ENCODE measurements at places on chromosomes 3 and 15.

- no peak for DNase-seq
Measured at GRCh38 chr3:55180161-55180560, 252.3 kb upstream of the LRTM1 start.

DNA sequence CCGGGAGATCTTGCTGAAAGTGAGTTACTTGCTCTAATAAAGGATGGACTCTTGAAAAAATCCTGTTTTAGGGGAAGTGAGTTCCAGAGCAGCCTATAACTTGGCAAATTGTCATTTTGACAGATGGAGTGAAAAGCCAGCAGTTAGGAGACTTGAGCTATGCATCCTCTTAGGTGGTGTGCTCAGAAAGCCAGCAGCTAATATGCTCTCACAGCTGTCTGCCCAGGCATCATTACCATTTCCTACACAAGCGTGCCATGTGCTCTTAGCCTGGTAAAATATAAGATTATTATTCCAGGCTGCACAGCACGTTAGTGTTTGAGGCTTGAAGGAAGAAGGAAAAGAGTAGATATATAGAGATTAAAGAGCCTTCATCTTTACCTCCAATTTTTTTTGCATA lies 151.0 kb downstream of the CHL1 start:
- DNase-seq: no peak

- no peak for DNase-seq
Measured at GRCh38 chr15:20353966-20354883, 187.4 kb downstream of the GOLGA6L6 start.

GRCh38 chr3:112782491-112782890 lies 64.2 kb downstream of the CD200R1L start:
- DNase-seq: no peak

DNA sequence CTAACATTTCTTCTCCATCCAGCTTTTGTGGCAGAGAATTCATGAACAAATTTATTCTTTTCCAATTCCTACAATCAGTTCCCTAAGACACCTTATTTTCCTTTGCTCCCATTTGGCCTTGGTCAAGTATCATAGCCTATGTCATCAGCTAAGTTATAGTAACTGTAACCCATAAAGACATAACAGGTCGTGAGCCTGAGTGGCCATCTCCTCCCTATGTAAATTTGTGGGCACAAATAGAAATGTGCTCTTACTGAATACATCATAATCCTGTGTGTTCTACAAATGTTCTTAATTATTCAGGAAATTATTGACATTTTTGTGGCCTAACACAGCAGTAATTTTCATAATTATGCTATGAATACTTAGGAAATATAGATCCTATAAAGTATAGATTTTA lies 108.9 kb upstream of the ZNF717 start:
- DNase-seq: no peak

- DNase-seq: no peak
Measured at GRCh38 chr15:100852630-100853029, 27.0 kb upstream of the ALDH1A3 start.

DNA sequence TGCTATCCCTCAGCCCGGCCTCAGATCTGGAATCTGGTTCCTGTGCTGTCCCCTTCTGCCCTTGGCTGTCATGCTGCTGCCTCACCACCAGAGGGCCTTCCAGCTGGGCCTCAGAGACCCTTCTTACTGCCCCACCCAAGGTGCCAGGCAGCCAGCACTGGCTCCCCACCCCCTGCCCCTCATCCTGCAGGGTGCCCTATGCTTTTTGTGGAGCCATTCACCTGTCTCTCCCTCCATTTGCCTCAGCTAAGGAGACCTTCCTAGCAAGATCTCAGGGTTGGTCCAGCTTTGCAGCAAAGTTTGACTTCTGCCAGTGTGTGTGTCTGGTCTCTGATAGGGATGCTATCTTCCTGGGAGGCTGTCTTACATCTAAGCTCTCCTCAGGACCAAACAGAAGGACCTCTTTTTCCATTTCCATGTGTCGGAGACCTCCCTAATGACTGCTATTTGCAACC lies 1.9 kb upstream of the VWA5B2 start:
- no peak for DNase-seq

GRCh38 chr3:138408751-138409570 lies 25.5 kb upstream of the ESYT3 start:
- DNase-seq: no peak

GRCh38 chr15:70589221-70589620 lies 174.1 kb downstream of the UACA start:
- no peak for DNase-seq

- no peak for DNase-seq
Measured at GRCh38 chr3:123871946-123872345, 12.2 kb downstream of the MYLK start.

- DNase-seq: no peak
Measured at GRCh38 chr3:37833302-37834186, 28.1 kb upstream of the CTDSPL start.

- DNase-seq: no peak
Measured at GRCh38 chr15:42688301-42688700, 48.6 kb downstream of the CDAN1 start.

DNA sequence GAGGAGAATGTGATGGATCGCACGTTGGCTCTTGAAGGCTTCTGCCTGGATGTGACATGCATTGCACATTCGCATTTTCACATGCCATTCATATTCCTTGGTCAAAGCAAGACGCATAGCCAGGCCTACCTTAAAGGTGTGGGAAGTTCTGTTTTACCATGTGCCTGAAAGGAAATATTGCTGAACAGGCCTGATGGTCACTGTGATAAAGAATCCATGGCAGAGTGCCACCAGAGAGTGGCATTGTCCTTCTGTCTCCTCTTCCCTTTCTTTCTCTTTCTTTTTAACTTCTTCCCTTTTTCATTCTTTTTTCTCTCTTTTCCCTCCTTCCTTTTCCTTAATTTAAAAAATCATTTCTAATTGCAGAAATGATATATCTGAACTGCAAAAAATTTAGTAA lies 15.9 kb upstream of the MITF start:
- no peak for DNase-seq

GRCh38 chr3:194035406-194036138 lies 100.4 kb upstream of the HES1 start:
- no peak for DNase-seq

GRCh38 chr3:59567661-59568060 lies 517.8 kb upstream of the CFAP20DC start:
- DNase-seq: no peak

DNA sequence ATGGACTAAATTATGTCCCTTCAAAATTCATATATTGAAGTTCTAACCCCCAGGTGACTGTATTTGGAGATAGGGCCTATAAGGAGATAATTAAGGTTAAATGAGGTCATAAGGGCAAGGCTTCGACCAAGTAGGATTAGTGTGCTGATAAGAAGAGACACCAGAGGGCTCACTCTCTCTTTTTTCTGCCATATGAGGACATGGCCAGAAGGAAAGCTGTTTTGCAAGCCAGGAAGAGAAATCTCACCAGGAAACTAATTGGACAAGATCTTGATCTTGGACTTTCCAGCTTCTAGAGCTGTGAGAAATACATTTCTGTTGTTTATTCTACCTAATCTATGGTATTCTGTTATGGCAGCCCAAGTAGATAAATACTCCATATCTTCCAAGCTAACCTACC lies 503.6 kb upstream of the NAALADL2 start:
- peak; percentile 31 for DNase-seq

GRCh38 chr15:41331833-41332193 lies 578 bp downstream of the OIP5 start:
- peak; percentile 53 for DNase-seq

GRCh38 chr3:40745381-40746106 lies 220.8 kb downstream of the ZNF621 start:
- no peak for DNase-seq

- DNase-seq: peak; percentile 6
Measured at GRCh38 chr3:153970741-153971347, 150.3 kb upstream of the ARHGEF26 start.

- no peak for DNase-seq
Measured at GRCh38 chr3:173019378-173019777, 121.7 kb downstream of the SPATA16 start.

- DNase-seq: no peak
Measured at GRCh38 chr3:175659670-175660350, 800.7 kb downstream of the NAALADL2 start.

DNA sequence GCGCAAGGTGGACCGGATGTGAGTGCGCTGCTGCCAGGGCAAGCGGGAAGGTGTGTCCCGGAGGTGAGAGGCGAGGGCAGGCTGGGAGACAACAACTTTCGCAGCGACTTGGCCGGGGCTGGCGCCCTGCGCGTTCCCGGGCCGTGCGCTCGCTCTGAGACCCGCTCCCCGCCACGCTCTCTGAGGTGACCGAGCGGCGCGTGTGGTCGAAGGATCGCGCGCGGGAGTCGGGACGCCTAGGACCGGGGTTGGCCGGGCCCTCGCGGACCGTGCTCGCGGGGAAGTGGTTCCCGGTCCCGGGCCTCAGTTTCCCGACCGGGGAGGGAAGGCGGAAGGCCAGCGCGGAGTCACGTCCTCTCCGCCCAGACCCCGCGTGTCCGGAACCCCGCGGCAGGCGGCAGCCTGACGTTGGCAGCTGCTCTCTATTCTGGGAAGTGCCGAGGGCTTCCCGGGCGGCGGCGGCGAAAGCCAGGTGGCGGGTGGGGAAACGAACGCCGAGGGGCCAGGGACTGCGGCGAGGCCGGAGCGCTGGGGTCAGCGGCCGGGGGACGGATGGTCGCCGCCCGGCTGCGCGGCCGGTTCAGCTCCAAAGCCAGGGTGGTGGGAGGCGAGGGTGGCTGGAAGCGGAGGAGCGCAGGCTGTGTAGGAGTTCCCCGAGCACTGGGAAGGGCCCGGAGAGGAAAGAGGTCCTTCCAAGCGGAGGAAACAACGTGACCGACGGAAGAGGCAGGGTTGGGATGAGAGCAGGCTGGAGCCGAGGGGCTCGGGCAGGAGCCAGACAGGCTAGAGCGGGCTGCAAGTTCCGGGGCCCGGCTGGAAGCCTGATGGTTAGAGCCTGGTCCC lies 1.0 kb upstream of the IGF2BP2 start:
- no peak for DNase-seq

DNA sequence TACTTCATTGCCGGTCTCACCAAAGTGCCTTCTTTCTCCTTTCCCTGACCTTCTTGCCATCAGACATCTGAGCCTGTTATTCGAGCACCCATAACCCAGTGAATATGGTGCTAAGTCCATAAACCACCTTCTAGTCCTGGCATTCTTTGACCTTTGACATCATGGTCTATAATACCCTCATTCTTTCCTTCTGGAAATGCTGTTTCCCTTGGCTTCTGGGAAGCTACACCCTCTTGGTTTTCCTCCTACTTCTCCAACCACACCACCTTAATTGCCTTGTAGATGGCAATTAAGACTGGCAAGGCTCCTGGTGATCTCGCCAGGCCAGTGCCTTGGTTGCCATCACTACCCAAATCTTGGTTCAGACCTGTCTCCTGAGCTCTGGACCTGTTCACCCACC lies 56.1 kb upstream of the TRAK1 start:
- no peak for DNase-seq
